ENCODE measurements at places on chromosomes 6 and 20. TPM values are rescaled to one million over a fixed set of nuclear protein-coding genes. Genes with fewer than 3 reads are reported as not detected.
A peak's percentile ranks its signal among the peaks of the same experiment; 100 is the strongest.

Gene CRISP3
- total RNA-seq: not detected

Gene HTR1E
- not detected for total RNA-seq

GRCh38 chr6:106502559-106502958 lies 126.7 kb downstream of the RTN4IP1 start:
- H3K27ac ChIP-seq: no peak overlapping the region
- H3K36me3 ChIP-seq: no peaks in the 10 kb centered on the region
- H3K4me1 ChIP-seq: no peaks in the 10 kb centered on the region
- H3K4me3 ChIP-seq: no peak overlapping the region
- H3K27me3 ChIP-seq: no peaks in the 10 kb centered on the region

Gene PERP
- 27.8 TPM for total RNA-seq

Gene AKIRIN2
- total RNA-seq: 29.5 TPM

Gene KCNK15
- 0.87 TPM for total RNA-seq

Gene CD109
- 13.3 TPM for total RNA-seq

GRCh38 chr6:89475634-89476033 lies 42.7 kb downstream of the ANKRD6 start:
- no peak for DNase-seq
- no peaks in the 10 kb centered on the region for H3K27me3 ChIP-seq
- H3K27ac ChIP-seq: no peak overlapping the region
- H3K36me3 ChIP-seq: no peaks in the 10 kb centered on the region
- H3K4me3 ChIP-seq: no peak overlapping the region
- H3K4me1 ChIP-seq: no peaks in the 10 kb centered on the region

GRCh38 chr6:158552796-158553138 lies 7.1 kb upstream of the TMEM181 start:
- no peak for DNase-seq
- H3K36me3 ChIP-seq: no peaks in the 10 kb centered on the region
- H3K4me3 ChIP-seq: no peak overlapping the region

Gene C6orf141
- 0.90 TPM for total RNA-seq

DNA sequence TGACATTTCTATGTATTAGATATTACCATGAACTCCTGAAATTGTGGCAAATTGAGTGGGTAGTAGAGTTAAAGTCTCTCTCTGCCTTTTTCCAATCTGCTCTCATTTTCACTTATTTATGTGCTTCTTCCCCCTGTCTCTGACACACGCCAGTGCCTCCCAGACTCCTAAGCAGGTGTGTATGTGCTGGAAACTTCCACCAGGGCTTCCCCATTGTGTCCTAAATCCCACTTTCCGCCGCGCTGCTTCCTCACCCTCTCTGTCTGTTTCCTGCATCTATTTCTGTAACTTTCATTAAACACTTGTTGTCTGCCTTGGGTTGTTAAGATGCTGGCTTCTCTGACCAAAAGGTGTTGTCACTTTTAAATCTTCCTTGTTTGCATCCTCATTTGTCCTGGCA lies 97.6 kb upstream of the HDGFL1 start:
- H3K36me3 ChIP-seq: no peaks in the 10 kb centered on the region
- DNase-seq: no peak
- H3K27ac ChIP-seq: no peak overlapping the region
- H3K4me3 ChIP-seq: no peak overlapping the region

- no peaks in the 10 kb centered on the region for H3K4me1 ChIP-seq
- no peak overlapping the region for H3K4me3 ChIP-seq
- no peak for DNase-seq
- no peaks in the 10 kb centered on the region for H3K27me3 ChIP-seq
- no peak overlapping the region for H3K27ac ChIP-seq
Observed at GRCh38 chr6:82385546-82385945, 21.9 kb downstream of the TPBG start.

GRCh38 chr6:24154121-24154520 lies 28.1 kb downstream of the NRSN1 start:
- no peaks in the 10 kb centered on the region for H3K4me1 ChIP-seq
- no peaks in the 10 kb centered on the region for H3K36me3 ChIP-seq
- no peak overlapping the region for H3K4me3 ChIP-seq

Gene ITCH
- total RNA-seq: 48.4 TPM

DNA sequence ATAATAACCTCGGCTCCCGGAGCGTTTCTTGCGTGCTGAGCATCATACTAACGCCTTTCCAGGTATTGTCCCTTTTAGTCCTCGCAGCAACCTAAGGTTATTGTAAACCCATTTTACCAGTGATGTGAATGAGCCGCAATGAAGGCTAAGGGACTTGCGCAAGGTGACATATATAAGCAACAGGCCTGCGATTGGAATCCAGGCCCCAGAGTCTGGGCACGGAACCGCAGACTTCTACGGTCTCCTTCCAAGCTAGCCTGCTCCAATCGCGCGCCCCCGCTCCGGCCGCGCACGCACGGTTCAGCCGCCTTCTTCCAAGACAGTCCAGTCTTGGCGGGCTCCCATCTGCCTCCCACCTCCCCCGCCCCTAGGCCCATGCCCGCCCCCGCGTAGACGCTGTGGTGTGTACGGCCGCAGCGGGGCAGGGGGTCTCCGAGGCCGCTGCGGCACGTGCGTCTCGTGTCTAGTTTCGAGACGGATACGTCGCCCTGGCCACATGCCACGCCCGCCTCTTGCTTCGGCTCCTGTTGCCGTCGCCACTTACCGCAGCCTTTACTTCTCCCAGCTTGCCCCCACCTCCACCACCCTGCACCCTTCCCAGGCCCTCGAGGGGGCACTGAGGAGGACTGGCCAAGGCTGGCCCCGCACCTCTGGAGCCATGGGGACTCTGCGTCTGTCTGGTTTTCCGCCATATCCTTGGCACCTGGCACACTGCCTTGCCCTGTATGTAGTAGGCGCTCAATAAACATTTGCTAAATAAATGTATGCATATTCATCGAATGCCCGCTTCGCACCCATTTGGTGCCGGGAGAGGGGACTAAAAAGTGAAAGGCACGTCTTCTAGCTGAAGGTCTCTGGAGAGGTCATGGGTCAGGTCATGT lies 855 bp upstream of the GFOD1 start:
- peak; percentile 16 for DNase-seq
- H3K27me3 ChIP-seq: no peaks in the 10 kb centered on the region
- peak overlapping the region; percentile 88 for H3K4me3 ChIP-seq
- peaks cover 14% of the 10 kb centered on the region for H3K4me1 ChIP-seq
- H3K27ac ChIP-seq: peak overlapping the region; percentile 92
- no peaks in the 10 kb centered on the region for H3K36me3 ChIP-seq

Gene MLN
- total RNA-seq: not detected

Gene ERVFRD-1
- not detected for total RNA-seq

Gene RTF2
- 67.1 TPM for total RNA-seq

DNA sequence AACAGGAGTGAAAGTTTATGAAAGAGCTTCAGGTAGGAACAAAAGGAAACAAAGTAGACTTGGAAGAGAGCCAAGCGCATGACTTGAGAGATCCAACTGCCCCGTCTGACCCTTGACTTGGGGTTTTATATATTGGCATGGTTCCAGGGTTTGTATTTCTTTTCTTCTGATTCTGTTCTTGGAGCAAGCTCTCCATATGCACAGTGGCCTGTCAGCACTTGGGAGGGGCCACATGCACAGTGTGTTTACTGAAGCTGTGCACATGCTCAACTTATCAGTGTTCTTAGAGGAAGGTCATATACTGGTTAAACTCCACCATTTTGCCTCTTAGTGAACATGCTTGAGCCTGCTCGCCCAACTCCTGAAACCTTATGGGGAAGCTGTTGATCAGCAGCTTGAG lies 953.7 kb downstream of the TFAP2A start:
- H3K36me3 ChIP-seq: no peaks in the 10 kb centered on the region
- H3K4me1 ChIP-seq: no peaks in the 10 kb centered on the region
- no peak overlapping the region for H3K27ac ChIP-seq
- no peaks in the 10 kb centered on the region for H3K27me3 ChIP-seq
- no peak overlapping the region for H3K4me3 ChIP-seq
- no peak for DNase-seq

- no peak overlapping the region for H3K4me3 ChIP-seq
- DNase-seq: no peak
- no peaks in the 10 kb centered on the region for H3K4me1 ChIP-seq
- no peaks in the 10 kb centered on the region for H3K27me3 ChIP-seq
- H3K27ac ChIP-seq: no peak overlapping the region
Observed at GRCh38 chr6:166603043-166603690, 16.7 kb upstream of the RAMACL start.

Gene TGM2
- total RNA-seq: 17.0 TPM

- H3K27ac ChIP-seq: no peak within 1 kb of the TSS
- peaks cover 85% of the 10 kb centered on the region for H3K27me3 ChIP-seq
- H3K36me3 ChIP-seq: no peaks in the 10 kb centered on the region
- H3K4me1 ChIP-seq: no peaks in the 10 kb centered on the region
- H3K4me3 ChIP-seq: peak within 1 kb of the TSS; percentile 3
Observed at GRCh38 chr20:64049060-64049877, at the start of gene SOX18. TSS of gene SOX18 (minus strand) at chr20:64049639. CDS start at chr20:64049516, 123 bp downstream.

- no peak overlapping the region for H3K4me3 ChIP-seq
- peaks cover 9% of the 10 kb centered on the region for H3K4me1 ChIP-seq
- no peaks in the 10 kb centered on the region for H3K36me3 ChIP-seq
- no peaks in the 10 kb centered on the region for H3K27me3 ChIP-seq
Observed at GRCh38 chr6:81937296-81937937, 184.9 kb upstream of the TENT5A start.

DNA sequence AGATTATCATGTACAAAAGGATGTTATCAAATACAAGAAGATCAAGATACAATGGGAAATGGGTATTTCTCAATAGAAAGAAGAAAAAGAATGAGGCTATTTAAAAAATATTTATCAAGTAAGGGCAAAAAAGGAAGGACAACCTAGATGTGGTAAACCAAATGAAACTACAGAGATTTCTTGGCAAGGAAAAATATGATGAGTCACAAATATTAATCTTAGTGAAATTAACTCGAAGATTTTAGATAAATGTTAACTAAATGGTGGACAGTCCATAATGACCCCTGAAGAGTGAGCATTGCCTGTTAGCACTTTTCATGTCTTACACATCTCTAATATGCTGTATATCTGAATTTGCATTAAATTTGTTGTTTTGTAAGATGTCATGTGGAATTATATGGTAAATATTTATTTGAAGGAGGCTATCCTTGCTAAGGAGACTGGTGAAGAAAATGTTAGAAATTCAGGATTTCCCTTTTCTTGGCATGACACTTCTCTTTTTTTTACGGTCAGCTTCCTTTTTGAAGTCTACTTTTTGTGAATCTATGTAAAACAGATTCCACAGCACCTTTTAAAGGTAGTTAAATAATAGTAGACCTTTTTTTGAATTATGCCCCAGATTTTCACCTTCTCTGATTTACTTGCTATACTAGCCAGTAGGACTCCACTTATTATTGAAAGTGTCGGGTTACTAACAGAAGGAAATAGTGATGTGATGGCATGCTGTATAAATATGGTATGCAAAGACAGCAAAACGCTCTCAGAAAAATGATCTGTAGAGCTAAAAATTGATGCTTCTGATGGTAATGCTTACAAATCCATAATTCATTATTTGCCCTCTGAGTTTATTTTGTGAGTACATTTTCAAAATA lies 120.5 kb downstream of the HIVEP1 start:
- no peaks in the 10 kb centered on the region for H3K27me3 ChIP-seq
- H3K27ac ChIP-seq: no peak overlapping the region
- no peaks in the 10 kb centered on the region for H3K4me1 ChIP-seq

DNA sequence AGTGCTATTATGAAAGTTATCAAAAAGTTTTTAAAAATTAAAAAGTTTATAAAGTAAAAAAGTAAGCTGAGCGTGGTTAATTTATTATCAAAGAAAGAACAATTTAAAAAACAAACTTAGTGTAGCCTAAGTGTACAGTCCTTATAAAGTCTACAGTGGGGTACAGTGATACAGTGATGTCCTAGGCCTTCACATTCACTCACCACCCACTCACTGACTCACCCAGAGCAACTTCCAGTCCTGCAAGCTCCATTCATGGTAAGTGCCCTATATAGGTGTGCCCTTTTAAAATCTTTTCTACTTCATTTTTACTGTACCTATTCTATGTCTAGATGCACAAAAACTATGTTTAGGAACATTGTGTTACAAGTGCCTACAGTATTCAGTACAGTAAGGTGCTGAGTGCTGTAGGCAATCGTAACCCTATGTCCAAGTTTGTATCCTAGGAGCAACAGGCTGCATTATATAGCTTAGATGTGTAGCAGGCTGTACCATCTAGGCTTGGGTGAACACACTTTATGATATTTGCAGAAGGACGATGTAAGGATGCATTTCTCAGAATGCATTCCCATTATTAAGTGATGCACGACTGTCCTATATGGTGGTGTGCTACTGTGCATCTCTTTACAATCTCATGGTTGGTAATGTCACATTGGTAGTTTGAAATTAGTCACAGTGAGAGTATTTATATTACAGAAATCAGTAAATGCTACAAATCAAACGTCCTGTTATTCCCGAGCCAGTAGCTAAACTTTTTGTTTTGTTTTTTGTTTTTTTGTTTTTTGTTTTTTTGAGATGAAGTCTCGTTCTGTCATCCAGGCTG lies 158.3 kb downstream of the GMPR start:
- no peaks in the 10 kb centered on the region for H3K4me1 ChIP-seq
- no peak overlapping the region for H3K4me3 ChIP-seq
- no peak overlapping the region for H3K27ac ChIP-seq
- no peaks in the 10 kb centered on the region for H3K27me3 ChIP-seq
- H3K36me3 ChIP-seq: no peaks in the 10 kb centered on the region

- H3K4me3 ChIP-seq: peak overlapping the region; percentile 74
- no peaks in the 10 kb centered on the region for H3K36me3 ChIP-seq
- H3K4me1 ChIP-seq: peaks cover 27% of the 10 kb centered on the region
- no peak for DNase-seq
- no peaks in the 10 kb centered on the region for H3K27me3 ChIP-seq
- H3K27ac ChIP-seq: peak overlapping the region; percentile 86
Observed at GRCh38 chr6:127343809-127344659, 625 bp upstream of the ECHDC1 start.

GRCh38 chr6:125802943-125803377 lies 12.2 kb downstream of the NCOA7 start:
- no peak overlapping the region for H3K27ac ChIP-seq
- H3K36me3 ChIP-seq: no peaks in the 10 kb centered on the region
- H3K4me1 ChIP-seq: peaks cover 62% of the 10 kb centered on the region
- H3K27me3 ChIP-seq: no peaks in the 10 kb centered on the region
- no peak for DNase-seq

DNA sequence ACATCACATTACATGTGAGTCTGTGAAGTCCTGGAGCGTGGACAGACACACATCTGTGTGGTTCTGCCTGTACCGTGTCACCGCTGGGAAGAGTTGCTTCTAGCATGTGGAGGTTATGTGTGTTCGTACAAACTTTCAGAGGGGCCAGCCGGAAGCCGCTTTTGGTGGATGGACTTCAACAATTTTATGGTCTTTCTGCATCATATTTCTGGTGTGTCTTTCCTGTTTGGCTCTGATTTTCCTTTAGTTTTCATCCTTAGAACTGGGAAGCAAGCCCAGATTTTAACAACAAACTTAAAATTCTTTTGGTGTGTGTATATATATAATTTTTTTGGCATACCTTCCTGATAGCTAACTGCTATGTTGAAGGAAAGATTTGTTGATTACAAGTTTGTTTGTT lies 71.2 kb downstream of the TIAM2 start:
- H3K4me3 ChIP-seq: no peak overlapping the region
- H3K4me1 ChIP-seq: no peaks in the 10 kb centered on the region
- H3K36me3 ChIP-seq: no peaks in the 10 kb centered on the region
- no peak overlapping the region for H3K27ac ChIP-seq
- no peak for DNase-seq
- no peaks in the 10 kb centered on the region for H3K27me3 ChIP-seq

Gene EIF6
- 69.5 TPM for total RNA-seq

Gene LIN28B
- not detected for total RNA-seq
